ENCODE measurements at places on chromosomes 2 and 18. TPM values are rescaled to one million over a fixed set of nuclear protein-coding genes. Genes with fewer than 3 reads are reported as not detected.

DNA sequence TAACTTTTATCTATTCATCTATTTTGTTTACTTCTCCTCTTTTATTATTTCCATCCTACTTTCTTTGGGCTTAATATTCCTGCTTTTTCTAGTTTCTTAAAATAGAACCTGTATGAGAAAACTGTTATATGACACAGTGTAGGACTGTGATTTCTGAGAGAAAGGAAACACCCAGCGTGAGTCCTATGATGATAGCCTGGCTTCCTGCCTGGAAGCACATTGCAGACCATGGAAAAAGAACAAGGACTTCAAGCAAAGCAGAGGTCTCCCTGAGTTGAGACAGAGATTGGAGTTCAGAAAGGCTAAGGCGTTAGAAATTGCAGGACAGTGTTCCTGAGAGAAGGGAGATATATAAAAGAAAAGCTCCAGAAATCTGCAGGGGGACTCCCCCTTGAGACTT is 7.8 kb downstream of the RBM44 start:
- no peak for DNase-seq

- DNase-seq = no peak
Measured at GRCh38 chr18:41022484-41022883, 932.5 kb upstream of the PIK3C3 start.

Gene LRRTM1
- not detected for total RNA-seq

Gene CD302
- total RNA-seq = 1.2 TPM

Measured in activated B cell treated with CpG ODN at 0.5 μM for 24 hours (primary cell).